ENCODE measurements at places on chromosomes 12 and 14. TPM values are rescaled to one million over a fixed set of nuclear protein-coding genes. Genes with fewer than 3 reads are reported as not detected.
A peak's percentile ranks its signal among the peaks of the same experiment; 100 is the strongest.

- DNase-seq = no peak
Observed at GRCh38 chr12:27434673-27435565, 11.6 kb upstream of the SMCO2 start.

Gene ESPL1
- 2.7 TPM for total RNA-seq

DNA sequence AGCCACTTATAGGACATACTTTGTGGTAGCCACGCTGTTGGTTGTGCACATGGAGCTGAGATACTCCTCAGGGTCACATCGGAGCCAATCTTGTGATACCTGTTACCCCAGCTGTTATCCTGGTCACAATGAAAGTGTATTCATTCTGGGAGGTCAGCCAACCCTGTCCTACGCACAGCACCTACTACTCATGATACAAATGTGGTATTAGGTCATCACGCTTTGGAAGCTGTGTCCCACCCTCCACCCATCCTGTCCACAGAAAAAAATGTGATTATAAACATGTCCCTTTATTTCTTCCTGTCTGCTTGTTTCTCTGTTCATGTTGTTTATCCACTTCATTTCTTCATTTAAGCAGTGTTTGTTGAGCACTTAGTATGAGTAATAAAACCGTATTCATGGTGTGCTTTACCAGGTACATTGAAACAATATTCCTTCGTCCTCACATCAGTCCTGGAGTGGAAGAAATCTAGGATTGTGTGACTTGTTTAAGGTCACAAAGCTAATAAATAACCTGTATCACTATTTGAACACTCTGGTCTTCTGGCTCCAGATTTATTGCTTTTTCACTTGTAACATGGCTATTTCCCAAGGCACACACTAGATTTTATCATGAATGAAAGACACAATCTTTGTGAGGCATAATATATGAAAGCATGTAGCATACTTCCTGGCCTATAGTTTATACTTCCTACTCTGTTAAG is 73.1 kb downstream of the DERA start:
- DNase-seq = no peak

DNA sequence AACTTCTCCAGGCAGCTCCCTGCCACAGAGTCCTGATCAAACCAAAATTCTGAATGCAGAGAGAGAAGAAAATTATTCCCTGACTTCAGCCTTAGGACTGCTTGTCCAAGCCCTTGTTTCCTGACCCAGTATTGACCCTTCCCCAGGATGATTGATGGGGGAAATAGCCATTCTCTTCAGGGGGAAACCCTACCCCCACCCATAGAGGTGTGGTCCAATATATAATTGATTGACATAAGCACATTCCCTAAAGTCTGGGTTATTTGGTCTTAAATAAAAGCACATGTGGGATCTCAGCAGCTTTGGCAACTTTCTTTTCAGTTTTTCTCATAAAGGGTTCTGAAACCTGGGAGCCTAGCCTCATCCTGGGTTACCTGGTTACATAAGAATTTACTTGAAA is 201.2 kb upstream of the DDHD1 start:
- DNase-seq = no peak

DNA sequence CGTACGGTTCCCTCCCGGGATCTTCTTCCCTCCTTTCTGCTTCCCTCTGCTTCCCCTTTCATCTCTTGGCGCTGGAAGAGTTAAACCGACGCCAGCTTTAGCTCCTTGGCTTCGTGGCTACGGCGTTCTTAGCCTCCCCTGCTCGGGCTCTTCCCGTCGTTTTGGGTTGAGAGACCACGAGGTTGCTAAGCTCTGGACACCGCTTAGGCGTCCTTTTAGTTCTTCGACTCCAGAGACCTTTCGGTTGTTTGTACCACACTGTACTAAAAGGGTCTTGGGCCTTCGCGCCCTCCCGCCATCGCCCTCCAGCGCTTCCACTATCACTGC is 545 bp downstream of the CPSF2 start:
- DNase-seq = peak; percentile 33

GRCh38 chr12:65501093-65501621 is 222.7 kb downstream of the MSRB3 start:
- DNase-seq = no peak
